KBM-7 (cell line): ENCODE measurements at places on chromosomes 4 and X.

- DNase-seq: no peak
Observed at GRCh38 chr4:154015578-154015977, 226.7 kb upstream of the SFRP2 start.

DNA sequence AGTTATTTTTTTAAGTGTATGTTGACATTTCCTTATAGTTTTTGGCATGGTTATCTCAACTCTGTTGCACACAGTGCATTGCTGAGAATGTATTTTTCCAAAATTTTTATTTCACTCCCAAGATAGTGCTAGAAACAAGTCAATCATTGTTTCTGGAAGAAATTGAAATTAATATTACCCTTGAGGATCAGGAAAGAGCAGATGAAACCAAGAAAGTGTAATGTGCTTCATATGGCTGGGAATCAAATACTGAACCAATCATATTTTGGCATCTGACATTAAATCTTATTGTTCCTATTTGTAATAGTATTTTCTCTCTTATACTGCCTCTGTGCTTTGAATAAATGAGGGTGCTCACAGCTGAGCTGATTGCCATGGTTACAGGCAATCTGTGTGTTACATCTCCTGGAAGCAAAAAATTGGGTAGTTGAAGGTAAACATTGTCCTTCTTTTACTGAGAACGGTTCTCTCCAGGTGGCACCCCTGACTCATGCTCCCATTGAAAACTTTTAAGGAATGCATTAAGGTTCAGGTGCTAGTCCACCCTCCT is 358.2 kb upstream of the NR3C2 start:
- DNase-seq: no peak

GRCh38 chrX:65961714-65962113 is 78.2 kb downstream of the VSIG4 start:
- DNase-seq: no peak

DNA sequence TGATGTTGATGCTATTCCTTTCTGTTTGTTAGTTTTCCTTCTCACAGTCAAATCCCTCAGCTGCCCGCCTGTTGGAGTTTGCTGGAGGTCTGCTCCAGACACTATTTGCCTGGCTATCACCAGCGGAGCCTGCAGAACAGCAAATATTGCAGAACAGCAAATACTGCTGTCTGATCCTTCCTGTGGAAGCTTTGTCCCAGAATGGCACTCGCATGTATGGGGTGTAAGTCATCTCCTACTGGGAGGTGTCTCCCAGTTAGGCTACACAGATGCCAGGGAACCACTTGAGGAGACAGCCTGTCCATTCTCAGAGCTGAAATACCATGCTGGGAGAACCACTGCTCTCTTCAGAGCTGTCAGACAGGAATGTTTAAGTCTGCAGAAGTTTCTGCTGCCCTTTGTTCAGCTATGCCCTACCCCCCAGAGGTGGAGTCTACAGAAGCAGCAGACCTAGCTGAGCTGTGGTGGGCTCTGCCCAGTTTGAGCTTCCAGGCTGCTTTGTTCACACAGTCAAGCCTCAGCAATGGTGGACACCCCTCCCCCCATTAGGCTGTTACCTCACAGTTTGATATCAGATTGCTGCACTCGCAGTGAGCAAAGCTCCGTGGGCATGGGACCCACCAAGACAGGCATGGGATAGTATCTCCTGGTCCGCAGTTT is 74.9 kb downstream of the SPIN3 start:
- DNase-seq: no peak

GRCh38 chr4:6095023-6095752 is 77.0 kb upstream of the C4orf50 start:
- DNase-seq: no peak

GRCh38 chrX:41009850-41010846 is 75.1 kb upstream of the USP9X start:
- peak; percentile 95 for DNase-seq

GRCh38 chr4:161320377-161320776 is 843.4 kb downstream of the FSTL5 start:
- DNase-seq: peak; percentile 55

DNA sequence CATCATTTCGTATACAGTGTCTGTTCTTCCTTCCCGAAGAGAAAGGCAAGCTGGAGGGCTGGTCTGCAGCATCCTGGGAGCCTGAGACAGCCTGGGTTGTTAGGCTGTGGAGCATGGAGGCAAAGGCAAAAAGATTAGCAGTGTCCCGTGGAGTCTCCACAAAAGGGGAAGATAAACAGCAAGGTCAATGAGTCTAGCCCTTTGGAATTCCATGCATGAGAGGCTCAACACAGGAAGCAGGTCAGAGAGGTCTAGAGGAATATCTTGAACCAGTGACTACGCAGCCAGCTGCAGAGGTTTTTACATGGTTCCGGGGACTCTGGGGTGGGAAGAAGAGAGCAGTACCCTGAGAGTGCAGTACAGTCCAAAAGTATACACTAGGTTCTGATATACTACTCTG is 12.2 kb upstream of the MCF2 start:
- no peak for DNase-seq

- no peak for DNase-seq
Observed at GRCh38 chr4:48470137-48470536, 13.0 kb upstream of the SLC10A4 start.

GRCh38 chrX:24148535-24149350 is 786 bp upstream of the ZFX start:
- peak; percentile 64 for DNase-seq
